GM23248 (cell line): ENCODE measurements at places on chromosomes 2 and 18. TPM values are rescaled to one million over a fixed set of nuclear protein-coding genes. Genes with fewer than 3 reads are reported as not detected.
A peak's percentile ranks its signal among the peaks of the same experiment; 100 is the strongest.

Gene CCDC102B
- 0.89 and 3.2 TPM in 2 replicates for total RNA-seq

Gene CAPN14
- 0.11 TPM in 1 of 2 replicates, not detected in the other for total RNA-seq

Gene COPS8
- 145 and 148 TPM in 2 replicates for total RNA-seq

DNA sequence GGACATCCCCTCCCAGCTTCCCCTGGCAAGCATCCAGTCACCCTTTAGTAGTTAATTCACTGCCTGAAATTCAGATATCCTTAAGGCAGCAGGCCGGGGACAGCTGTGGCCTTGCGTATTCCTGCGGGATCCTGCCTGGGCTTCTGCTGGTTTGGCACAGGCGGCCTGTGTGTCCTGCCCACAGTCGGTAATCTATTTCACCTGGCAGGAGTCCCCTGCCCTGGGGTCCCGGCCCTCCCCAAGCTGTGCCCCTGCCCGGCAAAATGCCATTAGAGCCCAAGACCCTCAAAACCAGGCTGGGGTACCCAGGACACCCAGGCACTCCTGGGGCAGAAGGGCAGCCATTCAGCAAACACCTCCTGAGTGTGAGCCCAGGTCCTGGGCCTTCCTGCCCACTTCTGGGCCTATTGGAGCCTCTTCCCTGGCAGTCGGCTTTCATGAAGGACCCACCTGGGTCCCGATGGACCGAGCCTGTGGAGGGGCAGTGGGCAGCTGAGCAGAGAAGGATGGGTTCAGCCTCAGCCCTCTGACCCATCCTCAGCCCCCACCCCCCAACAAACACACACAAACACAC lies 11.6 kb downstream of the CROCC2 start:
- no peak overlapping the region for H3K27ac ChIP-seq
- H3K4me3 ChIP-seq, result no peak overlapping the region
- H3K27me3 ChIP-seq, result no peaks in the 10 kb centered on the region
- peaks cover 42% of the 10 kb centered on the region for H3K4me1 ChIP-seq
- DNase-seq, result peak; percentile 24
- no peaks in the 10 kb centered on the region for H3K36me3 ChIP-seq

DNA sequence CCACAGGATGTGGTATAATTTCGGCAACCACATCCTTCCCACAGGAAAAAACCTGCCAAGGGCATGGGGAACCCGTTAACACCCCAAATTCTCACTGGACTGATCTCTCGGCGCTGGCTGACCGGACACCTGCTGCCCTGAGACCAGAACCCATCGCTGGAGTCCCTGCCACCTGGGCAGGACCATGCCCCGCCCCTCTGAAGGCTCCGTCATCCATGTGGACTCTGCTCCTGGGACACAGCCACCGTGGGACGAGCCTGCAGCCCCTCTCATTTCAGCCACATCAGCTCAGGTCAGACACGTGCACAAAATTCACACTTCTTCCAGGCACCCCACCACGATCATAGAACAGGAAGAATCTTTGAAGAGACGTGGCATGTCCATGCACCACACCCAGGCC lies 108.2 kb downstream of the ZNF516 start:
- no peak overlapping the region for H3K27ac ChIP-seq
- no peak for DNase-seq
- no peaks in the 10 kb centered on the region for H3K27me3 ChIP-seq
- no peaks in the 10 kb centered on the region for H3K36me3 ChIP-seq
- no peaks in the 10 kb centered on the region for H3K4me1 ChIP-seq
